ENCODE measurements at places on chromosomes 12 and 14.

- no peak for DNase-seq
Observed at GRCh38 chr12:24255920-24256665, 306.6 kb upstream of the SOX5 start.

- no peak for DNase-seq
Observed at GRCh38 chr14:85418721-85419120, 111.2 kb upstream of the FLRT2 start.

GRCh38 chr12:128606051-128606450 lies 217.7 kb downstream of the SLC15A4 start:
- DNase-seq = no peak

DNA sequence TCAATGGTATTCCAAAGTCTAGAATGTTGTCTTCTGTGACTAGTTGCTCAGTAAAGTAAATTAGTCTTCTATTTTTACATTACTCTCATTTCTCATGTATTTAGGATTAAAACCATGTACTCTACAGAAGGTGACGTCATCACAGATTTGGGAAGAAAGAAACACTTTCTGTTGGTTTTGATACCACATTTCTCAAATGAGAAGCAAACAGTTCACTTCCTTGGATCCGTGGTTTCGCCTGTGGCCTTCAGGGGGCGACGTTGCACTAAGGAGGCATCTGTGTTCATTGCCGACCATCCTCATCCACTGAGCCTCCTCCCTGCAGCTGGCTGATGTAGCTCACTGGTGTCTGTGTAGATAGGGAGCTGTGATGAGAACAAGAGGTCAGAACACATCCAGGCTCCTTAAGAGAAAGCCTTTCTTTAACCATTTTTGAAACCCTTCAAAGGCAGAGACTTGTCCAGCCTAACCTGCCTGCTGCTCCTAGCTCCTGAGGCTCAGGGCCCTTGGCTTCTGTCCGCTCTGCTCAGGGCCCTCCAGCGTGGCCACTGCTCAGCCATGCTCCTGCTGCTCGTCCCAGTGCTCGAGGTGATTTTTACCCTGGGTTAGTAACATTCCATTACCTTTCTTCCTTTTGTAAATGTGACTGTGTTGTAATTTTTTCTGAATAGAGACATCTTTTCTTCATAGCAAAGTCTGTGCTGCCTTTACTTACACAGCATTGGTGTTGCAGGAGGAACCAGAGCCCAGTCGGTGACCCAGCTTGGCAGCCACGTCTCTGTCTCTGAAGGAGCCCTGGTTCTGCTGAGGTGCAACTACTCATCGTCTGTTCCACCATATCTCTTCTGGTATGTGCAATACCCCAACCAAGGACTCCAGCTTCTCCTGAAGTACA lies 220.6 kb upstream of the OR4E1 start:
- peak; percentile 22 for DNase-seq

DNA sequence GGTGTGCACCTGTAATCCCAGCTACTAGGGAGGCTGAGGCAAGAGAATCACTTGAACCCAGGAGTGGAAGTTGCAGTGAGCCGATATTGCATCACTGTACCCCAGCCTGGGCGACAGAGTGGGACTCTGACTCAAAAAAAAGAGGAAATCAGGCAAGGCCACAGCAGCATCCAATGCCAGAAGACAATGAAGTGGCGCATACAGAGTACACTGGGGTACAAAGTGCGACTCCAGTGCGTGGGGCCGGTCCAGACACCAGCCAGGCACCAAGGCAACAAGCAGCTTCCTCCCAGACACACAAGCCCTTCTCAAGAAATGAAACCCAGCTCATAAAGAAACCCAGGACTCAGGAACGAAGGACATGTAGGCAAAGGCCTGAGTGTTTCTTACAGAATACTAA lies 28.2 kb downstream of the TTC7B start:
- DNase-seq = no peak

- no peak for DNase-seq
Observed at GRCh38 chr12:65741656-65742017, 82.6 kb upstream of the HMGA2 start.

GRCh38 chr14:61647704-61648103 lies 47.6 kb upstream of the HIF1A start:
- no peak for DNase-seq

DNA sequence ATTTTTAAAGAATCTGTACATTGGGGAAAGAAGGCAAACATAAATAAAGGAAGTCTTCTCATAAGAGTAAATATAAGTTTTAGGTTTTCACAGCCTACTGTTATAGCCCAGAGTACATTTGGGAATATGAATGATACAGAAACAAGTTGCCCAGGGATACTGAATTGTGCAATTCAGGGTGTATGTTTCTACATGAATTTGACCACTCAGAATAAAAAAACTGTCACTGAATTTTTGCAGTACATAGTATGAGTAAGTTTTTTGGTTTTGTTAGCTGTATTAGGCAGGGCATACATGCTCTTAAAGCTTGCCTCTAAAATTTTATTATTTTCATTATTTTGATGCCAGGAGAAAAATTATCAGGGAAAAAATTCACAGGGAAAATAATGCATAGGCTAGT lies 6.6 kb upstream of the PCNX4 start:
- no peak for DNase-seq

DNA sequence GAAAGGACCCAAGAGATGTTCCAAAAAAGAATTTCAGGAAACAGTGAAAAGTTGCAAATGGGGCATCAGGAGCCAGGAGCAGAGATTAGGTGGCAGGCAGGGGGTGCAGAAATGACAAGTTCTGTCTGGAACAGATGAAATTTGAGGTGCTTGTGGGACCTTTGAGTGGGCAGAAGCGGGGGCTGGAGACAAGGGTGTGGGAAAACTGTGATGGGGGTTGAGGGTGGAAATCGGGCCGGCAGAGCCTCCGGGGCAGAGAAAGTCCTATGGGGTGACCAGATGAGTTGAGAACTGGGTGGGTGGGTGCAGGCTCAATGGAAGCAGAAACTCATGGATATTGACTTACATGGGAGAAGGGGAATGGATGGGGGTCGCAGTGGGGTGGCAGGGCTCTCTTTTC lies 1.6 kb upstream of the NR4A1 start:
- DNase-seq = no peak

DNA sequence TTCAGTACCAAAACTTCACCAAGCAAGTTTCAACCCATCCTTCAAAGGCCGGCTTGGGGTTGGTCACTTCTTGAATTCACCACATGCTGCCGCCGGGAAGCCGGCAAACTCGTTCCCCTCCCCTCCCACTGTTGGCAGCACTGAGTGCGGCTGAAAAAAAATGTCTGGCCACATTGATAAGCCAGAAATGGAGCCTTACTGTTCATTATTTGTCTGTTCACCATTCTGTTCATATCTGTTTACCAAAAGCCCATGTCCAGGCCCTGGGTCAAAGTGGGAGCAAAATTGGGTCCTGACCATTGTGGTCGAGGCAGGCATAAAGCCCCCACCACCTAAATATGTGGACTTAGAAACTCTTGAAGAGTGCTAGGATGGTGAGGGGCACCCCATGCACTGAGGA lies 7.3 kb upstream of the HSP90AA1 start:
- no peak for DNase-seq

DNA sequence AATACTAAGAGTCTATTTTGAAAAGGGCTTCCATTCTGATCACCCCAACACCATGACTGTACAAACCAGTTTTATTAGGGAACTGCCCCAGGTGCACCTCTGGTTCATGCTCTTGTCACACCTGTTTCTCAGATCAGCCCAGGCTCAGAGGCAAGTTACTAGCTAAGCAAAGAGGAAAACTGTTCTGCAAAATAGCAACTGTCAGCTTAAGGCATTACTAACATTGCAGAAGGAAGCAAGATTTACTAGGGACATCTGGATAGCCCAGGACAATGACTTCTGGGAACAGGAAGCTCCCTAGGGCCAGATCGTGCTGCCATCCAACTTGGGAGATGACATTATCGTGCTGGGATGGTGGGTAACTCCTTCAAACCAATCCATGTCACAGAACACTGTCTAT lies 30.1 kb downstream of the ANAPC7 start:
- no peak for DNase-seq

GRCh38 chr14:104506461-104507253 lies 72.9 kb upstream of the C14orf180 start:
- DNase-seq = no peak

GRCh38 chr12:58007875-58008274 lies 66.5 kb downstream of the ATP23 start:
- DNase-seq = no peak

DNA sequence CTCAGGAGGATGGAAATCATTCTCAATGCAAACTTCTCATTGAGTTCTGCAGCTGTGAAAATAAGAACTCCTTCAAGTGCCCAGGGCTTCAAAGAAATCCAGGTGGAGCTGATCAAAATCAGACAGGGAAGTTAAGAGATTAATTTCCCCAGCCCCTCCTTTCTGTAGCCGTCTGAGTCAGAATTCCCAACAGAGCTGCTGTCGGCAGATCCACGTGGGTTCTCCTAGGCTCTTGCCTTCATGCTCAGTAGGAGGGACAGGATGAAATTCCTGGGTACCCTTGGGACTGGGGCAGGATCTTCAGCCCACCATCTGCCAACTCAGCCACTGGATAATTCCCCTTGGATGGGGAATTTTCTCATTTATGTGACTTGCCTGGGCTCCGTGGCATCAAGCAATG lies 13.3 kb downstream of the TGFB3 start:
- no peak for DNase-seq

DNA sequence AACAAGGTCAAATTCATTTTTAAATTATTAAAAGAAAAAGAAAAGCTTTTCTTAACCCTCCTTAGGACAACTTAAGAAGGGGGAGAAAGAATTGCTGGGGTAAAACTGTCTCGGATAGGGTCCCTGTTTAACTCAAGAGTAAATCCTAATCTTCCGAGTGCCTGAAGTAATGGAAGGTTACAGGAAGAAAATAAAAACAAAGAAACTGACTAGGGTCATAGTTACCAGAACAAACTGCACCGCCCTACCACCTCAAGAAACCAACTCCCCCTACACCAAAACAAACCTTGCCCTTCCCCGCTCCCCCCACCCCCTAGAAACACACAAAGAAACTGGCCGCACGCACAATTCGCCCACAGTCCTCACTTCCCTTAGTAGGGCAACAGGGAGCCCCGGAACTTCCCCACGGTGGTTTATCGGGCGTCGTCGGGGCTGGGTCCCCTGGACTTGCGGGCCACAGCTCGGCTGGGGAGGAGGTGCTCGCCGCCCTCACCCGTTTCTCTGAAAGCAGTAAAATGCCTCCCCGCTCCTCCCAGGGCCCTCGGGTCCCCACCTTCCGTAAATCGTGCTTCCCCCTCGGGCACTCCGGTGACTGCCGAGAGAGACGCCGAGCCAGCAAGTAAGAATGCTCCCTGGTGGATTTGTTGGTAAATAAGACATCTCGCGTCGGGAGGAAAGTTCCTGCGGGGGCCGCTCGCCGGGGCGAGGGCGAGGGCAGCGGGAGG lies 2.4 kb downstream of the SINHCAF start:
- DNase-seq = peak; percentile 28

DNA sequence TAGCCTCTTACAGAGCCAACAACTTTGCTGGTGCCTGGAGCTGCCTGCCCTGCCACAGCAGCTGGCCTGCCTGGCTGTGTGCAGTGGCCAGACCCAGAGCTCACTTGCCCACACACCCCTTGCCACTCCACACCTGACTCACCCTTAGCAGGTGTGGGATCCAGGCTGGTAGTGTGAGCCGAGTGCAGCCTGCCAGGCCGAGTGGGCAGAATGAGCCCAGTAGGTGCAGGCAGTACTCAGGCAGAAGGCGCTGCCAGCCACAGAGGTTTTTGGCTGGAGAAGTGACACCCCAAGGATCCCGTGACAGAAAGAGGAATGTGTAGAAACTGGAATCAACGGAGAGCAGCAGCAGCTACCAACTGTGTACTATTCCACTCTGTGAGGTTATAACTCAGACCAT lies 29.8 kb upstream of the PYGL start:
- no peak for DNase-seq

DNA sequence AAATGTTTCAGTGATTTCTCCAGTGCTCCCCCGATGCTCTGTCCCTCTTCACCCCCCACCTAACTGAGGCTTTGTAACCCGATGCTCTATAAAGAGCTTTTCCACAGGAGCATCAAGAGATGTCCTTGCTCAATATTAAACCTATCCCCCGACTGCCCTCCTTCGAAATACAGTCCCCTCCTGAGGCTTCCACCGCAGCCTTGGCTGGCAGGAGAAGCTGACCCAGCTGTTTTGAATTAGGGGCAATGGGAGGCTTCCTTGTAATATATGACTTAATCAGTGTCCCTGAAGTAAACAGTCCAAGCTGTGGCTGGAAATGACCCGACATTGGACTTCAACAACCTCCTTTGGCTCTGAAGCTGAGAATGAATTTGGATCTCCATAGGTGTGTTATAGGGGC lies 62.4 kb downstream of the TMEM30B start:
- DNase-seq = no peak

DNA sequence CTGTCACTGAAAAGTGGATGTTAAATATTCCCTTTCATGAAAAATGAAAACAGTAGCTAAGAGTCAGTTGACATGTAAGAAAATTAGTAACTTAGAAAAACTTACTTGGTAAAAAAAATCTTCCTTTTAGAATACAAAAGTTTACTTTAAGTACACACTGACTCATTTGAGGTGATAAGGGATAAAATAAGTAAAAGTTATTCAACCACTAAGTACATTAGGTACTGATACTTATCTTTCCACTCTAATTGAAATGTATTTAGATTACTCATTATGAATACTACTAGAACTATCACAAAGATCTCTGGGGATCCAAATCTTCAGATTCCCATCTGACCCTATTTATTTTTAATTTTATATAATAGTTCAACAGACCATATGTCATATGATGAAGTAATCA lies 12.2 kb downstream of the SYCP3 start:
- no peak for DNase-seq

DNA sequence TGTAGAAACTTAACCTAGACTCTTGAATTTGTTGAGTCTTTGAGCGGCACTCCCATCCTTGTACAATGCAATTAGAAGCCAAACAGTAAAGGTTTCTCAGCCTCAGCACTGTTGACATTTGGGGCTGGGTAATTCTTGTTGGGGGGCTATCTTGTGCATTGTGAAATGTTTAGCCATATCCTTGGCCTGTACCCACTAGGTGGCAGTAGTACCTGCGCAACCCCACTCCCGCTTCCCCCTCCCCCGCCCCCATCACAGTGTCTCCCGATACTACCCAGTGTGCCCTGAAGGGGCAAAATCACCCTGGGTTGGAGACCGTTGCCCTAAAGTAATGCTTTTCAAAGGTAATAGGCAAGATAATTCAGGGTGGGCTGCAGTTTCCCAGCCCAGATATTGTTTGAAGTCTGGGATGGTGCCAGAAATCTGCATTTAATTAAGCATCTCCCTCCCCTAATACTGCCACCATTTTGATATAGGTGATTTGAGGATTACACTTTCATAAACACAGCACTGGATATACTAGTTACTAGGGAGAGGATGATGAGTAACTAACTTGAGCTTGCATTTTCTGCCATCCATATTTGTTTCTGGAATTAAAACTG lies 1.8 kb downstream of the COX6A1 start:
- peak; percentile 85 for DNase-seq

DNA sequence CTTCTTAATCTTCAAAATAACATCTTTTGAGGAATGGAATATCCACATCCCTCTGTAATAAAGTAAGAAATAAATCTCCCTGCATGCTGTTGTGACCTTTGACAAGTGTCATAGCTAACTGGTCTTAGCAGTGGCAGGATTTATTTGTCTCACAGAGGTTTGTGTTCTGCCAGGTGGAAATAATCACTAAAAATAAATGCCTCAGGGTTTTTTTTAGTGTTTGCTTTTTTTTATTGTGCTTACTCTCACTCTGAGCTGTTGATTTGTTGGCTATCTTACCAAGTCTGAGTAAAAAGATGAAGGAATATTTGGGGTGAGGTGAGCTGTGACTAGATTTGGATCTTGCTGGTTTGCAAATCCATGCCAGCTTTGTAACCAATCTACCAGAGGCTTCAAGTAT lies 285.4 kb downstream of the ALG10B start:
- DNase-seq = no peak

- no peak for DNase-seq
Observed at GRCh38 chr14:67268426-67269150, 27.4 kb downstream of the PALS1 start.

GRCh38 chr12:42779186-42779859 lies 189.8 kb upstream of the PRICKLE1 start:
- peak; percentile 33 for DNase-seq

All from BE2C (cell line).